ENCODE measurements at places on chromosomes 11 and 22.

GRCh38 chr11:74592063-74592440 lies 330 bp upstream of the POLD3 start:
- no peak for DNase-seq

DNA sequence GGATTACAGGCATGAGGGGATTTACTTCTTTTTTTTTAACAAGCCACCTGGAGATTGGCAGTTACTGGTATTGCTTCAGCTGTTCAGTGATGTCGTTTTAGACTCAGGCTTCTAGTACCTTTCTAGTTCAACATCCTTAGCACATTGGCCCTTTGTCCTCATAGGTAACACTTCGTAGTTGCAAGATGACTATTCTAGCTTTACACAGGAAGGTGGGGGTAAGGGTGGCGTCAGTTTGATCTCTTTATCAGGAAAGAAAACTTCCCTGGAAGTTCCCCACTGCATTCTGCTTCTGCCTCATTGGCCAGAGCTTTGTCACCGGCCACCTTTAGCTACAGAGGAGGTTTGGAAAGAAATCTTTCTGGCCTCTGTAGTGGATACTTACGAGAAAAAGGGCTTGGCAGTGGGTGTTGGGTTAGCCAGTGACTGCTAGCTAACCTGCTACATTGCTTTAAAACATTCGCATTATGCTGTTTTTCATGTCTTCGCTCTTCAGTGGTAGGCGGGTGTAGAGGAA lies 40.7 kb downstream of the SFI1 start:
- no peak for DNase-seq

DNA sequence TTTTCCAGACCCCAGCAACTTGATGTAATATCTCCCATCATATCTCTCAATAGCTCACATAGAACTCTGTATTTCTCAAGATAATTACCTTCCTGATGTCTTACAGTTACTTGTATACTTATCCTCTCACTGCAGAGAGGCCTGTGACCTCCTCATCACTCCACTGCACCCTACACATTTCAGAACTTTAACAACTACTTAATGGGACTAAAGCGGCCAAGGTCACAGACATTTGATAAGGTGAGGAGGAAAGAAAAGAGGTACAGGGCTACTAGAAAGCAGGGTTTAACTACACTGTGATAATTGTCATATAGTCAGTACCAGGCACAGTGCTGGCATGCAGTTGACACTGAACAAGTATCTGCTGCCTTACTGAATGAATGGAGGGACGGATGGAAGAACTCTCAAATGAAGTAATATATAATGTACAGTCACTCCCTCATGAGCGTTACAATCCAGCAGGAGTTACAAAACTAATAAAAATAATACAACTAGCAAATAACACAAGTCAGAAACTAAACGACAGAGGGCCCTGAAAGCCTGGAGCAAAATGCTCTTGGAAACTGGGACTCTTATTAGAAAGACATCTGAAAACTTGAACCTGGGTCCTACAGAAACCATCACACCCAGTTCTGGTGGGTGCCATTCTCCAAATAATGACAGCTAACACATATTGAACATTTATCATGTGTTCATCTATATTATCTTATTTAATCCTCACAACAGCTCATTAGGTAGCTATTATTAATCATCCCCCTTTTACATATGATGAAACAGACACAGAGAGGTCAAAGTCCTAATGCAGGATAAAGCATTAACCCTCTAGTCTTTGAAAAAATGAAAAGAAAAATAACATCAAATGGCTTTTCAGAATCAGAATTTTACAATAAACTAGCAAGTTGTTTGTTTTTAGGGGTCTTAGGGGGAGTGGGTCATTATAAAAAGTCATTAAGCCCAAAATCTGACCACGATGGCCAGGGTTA lies 14.3 kb downstream of the PI4KA start:
- no peak for DNase-seq

- no peak for DNase-seq
Measured at GRCh38 chr11:128766591-128767081, 72.8 kb downstream of the FLI1 start.

DNA sequence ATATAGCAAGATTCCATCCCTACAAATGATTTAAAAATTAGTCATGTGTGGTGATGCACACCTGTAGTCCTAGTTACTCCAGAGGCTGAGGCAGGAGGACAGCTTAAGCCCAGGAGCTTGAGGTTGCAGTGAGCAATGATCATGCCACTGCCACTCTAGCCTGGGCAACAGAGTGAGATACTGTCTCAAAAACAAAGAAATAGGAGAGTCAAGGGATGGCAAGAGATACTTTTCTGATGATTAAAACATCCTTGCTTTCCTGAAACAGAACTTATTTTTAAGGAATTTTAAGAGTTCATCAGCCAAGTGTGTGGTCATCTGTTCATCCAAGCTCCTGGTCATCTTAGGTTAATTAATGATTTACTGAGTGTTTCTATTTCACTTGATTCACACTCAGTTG lies 1252.0 kb downstream of the LRRC4C start:
- no peak for DNase-seq

GRCh38 chr11:35740061-35740799 lies 77.7 kb downstream of the TRIM44 start:
- DNase-seq = no peak
